ENCODE measurements at places on chromosomes 4 and X. TPM values are rescaled to one million over a fixed set of nuclear protein-coding genes. Genes with fewer than 3 reads are reported as not detected.

DNA sequence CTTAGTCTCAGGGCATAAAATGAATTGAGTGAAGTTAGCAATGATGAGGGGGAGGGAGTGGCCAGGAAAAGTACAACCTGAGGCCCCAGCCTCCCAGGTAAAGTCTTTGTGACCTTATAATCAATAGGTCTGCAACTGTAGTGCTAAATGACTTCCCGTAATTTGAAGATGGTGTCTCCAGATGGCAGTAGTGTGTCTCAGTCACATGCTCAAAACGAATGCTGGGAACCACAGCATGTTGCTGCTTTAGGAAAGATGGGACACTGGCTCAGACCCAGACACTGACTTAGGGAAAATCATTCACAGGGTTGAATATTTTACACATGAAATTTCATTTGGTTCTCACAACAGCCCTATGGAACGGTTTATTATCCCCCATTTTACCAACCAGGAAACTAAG is 10.3 kb downstream of the SRPX2 start:
- no peak for DNase-seq

- no peak for DNase-seq
Observed at GRCh38 chr4:32789026-32789608, 2068.9 kb downstream of the PCDH7 start.

- peak; percentile 19 for DNase-seq
Observed at GRCh38 chrX:121308276-121308805, 260.9 kb downstream of the GLUD2 start.

DNA sequence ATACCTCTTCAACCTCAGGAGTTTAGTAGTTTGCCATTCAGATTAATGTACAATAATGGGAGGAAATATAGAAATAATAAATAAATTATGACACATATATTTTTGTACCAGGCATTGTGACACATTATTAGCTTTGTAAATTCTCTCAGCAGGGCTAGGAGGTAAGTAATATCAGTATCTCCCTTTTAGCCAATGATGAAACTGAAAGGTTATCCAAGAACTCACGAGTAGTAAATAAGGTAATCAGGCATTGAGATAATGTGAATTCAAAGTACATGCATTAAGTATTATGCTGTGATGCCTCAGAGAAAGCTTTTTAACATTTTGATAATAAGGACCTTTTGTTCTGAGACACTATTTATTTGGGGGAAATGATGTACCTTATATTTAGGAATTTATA is 5.3 kb upstream of the ARAP2 start:
- no peak for DNase-seq

The SLITRK4 gene
- 0.47 TPM for total RNA-seq

The ZNF827 gene
- total RNA-seq = 15.1 TPM

The TSPAN6 gene
- total RNA-seq = 21.0 TPM

All from left lung (tissue), 14 donors.